Activated naive CD4-positive, alpha-beta T cell treated with anti-CD3 and anti-CD28 coated beads, Interleukin-2, amount 50 U/mL, for 16 hours (primary cell): ENCODE measurements at places on chromosomes 1 and 21.

- no peak for DNase-seq
Observed at GRCh38 chr1:194624833-194625232, 1438.4 kb upstream of the B3GALT2 start.

DNA sequence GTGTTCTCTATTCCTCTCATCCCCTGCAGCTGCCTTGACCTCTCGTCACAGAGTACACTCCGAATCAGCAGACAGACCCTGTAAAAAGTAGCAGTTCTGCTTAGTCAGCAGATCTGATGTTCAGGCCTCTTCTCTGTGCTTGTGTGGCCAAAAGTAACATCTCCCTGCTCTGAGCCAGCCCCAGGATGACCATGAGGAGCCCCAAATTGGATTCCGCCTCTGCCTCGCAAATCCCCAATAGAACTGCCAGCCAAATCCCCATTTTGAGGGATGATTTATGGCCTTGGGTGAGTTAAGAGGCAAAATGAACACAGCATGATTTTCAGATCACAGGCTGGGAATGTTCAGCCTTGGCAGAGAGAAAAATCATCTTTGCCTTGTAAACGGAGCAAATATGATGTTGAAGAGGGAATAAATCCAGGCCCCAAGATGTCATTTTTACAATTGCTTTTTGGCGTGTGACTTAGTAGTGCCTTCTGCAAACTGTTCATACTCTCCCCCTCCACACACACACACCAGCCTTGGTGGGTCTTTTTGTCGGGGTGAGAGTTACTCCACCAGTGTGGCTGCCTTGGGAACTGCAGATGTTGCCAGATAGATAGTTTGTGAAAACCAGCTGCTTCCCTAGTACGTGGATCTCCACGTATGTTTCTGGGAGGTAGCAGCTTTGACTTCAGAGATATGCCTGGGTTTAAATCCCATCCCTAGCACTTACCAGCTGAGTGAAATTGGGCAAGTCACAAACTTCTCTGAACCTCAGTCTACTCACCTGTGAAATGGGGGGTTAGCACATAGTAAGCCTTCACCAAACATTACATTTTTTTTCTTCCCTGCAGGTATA is 77.8 kb downstream of the MAN1C1 start:
- no peak for DNase-seq

DNA sequence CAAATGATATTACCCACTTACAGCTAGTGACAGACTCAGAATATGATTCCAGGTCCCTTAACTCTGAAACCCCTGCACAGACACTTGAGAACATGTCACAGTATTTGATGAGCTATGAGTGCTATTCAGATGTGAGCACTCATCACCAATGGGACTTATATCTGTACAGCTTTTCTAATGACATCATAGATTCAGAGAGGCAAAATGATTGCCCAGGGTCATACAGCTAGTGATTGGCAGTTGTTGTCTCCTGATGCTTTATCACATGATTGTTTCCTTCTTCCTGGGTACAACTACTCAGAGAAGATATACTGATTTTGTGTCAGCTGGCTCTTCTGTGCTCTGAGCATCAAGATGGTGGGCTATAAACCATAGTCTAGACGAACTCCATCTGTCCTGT is 428.0 kb upstream of the BEND5 start:
- no peak for DNase-seq

DNA sequence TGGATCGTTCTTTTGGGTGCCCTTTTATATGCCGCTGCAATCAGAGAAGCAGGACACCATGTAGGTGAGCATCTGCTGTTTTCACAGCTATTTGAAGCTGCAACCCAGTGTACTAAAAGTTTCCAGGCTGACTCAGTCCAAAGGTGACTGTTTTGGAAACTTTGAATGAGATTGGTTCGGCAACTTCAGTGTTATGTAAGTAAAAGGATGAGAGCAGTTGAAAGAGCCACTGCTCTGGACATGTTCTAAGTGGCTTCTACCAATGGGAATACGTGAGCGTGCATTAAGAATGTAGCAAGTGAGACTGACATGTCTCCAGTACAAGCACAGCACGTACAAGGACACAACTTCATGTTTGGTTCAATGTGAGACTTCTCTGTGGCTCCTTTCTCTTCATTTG is 55.6 kb downstream of the DDR2 start:
- DNase-seq: no peak

DNA sequence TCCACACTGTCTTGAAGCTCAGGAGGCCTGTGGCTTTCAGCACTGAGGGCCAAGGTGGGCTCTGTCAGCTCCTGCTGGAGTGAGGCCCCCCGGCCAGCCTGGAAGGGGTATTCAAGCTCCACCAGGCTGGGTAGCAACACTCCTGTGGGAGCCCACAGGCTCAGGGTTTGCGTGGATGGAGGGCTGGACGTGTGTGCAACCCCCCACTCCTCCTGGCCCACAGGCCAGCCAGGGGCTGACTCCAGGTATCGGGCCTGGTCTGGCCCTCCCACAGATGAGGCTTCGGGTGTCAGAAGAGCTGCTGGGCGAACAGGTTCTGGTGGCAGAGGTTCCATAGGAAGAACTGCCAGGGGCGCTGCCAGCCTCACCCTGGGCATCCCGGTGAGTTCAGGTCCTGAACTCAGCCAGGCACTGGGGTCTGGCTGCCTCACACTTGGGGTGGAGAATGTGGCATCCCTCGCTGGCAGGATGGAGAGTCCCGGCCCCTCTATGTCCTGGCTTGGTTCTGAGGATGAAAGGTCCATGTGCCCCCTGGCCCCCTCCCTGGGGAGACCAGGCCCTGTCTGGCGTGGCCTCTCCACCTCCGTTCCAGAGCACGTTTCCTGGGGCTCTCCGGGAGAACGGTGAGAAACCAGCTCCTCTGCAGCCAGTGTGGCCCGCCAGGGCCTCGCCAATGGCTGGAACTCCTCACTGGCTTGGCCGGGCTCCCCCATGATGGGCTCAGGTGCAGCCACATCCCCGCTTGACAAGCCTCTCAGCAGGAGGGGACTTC is 64.6 kb upstream of the TARDBP start:
- DNase-seq: no peak

- no peak for DNase-seq
Observed at GRCh38 chr1:24591781-24592180, 35.9 kb downstream of the NCMAP start.

GRCh38 chr1:200776949-200777348 is 38.3 kb downstream of the CAMSAP2 start:
- DNase-seq: no peak

- DNase-seq: no peak
Observed at GRCh38 chr1:11340233-11340632, 67.2 kb downstream of the UBIAD1 start.

DNA sequence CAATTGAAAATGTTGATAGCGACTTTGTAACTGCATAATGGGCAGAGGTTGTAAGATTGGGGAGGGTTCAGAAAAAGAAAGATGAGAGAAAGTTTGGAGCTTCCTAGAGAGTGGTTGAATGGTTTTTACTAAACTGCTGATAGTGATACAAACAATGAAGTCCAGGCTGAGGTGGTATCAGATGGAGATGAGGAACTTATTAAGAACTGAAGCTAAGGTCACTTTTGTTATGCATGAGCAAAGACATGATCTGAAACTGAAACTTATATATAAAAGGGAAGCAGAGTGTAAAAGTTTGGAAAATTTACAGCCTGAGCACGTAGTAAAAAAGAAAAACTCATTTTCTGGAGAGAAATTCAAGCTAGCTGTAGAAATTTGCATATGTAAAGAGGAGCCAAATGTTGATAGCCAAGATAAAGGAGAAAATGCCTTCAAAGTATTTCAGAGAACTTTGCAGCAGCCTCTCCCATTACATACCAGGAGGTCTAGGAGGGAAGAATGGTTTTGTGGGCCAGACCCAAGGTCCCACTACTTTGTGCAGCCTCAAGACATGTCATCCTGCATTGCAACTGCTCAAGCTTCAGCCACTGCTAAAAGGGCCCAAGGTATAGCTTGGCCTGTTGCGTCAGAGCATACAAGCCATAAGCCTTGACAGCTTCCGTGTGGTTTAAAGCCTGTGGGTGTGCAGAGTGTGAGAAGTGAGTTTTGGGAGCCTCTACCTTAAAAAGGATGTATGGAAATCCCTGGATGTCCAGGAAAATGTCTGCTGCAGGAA is 843.9 kb downstream of the AMY1C start:
- DNase-seq: no peak

DNA sequence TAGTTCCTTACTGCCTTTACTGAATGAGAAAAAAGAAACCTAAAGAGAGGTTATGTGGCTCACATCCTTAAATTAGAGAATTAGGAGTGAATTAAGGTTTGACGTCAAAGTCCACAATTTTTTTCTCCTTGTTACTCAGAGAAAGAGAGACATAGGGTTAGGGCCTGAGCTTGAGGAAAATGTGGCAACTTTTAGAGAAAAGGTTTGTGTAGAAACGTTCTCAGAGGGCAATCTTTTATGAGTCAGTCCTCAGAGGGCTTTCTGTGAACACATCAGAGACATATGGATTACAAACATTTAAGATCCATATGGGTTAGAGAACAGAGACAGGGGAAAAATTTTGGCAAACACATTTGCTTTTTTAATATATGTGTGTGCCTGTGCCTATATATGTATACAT is 242.8 kb downstream of the TGFB2 start:
- DNase-seq: no peak

- no peak for DNase-seq
Observed at GRCh38 chr1:20685099-20685662, 24.0 kb upstream of the DDOST start.

- no peak for DNase-seq
Observed at GRCh38 chr1:93679546-93679945, 2.1 kb downstream of the BCAR3 start.

- no peak for DNase-seq
Observed at GRCh38 chr21:35925497-35925896, 134.8 kb downstream of the SETD4 start.

- DNase-seq: no peak
Observed at GRCh38 chr21:45158491-45159423, 84.4 kb downstream of the ADARB1 start.

- no peak for DNase-seq
Observed at GRCh38 chr1:31216016-31216415, 23.7 kb downstream of the NKAIN1 start.

GRCh38 chr1:229342656-229343569 is at the start of gene CCSAP:
Gene CCSAP, minus strand, starts transcription at chr1:229343047. Its CDS starts 582 bp downstream, at chr1:229342465.
- peak; percentile 58 for DNase-seq

GRCh38 chr1:171219346-171220080 is 28.8 kb upstream of the FMO1 start:
- DNase-seq: no peak

DNA sequence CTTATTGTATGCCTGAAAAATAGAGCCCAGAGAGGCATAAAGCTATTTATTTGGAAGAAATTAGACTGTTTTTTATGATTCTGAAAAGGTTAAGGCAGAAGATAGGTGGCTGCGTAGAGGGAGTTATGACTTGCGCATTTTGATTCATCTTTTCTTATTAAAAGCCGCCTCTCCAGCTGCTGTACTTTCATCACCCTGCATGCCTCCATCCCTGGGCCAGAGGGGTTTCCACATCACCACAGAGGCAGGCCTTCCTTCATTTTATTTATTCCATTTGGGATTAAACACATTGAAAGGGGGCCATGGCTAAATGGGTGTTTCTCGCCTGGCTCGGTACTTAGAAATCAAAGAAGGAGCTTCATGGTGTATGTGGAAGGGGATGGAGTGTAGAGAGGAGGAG is 14.6 kb upstream of the RGS8 start:
- DNase-seq: no peak

DNA sequence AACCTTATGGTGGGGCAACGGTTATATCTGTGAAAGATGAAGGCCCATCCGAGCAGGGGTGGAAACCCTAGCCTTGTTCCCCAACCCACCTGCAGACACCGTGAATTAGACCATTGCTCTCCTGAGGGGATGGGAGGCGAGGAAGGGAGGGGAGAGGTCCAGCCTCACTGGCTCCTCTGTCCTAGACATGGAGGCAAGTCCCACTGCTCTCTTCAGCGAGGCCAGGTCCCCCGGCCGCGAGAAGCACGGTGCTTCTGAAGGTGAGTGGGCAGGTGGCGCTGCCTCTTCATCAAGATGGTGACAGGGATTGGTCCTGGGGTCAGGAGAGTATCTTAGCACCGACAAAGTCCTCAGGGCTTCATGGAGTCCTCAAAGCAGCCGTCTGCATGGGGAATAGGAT is 59.3 kb downstream of the VWA5B1 start:
- DNase-seq: no peak

DNA sequence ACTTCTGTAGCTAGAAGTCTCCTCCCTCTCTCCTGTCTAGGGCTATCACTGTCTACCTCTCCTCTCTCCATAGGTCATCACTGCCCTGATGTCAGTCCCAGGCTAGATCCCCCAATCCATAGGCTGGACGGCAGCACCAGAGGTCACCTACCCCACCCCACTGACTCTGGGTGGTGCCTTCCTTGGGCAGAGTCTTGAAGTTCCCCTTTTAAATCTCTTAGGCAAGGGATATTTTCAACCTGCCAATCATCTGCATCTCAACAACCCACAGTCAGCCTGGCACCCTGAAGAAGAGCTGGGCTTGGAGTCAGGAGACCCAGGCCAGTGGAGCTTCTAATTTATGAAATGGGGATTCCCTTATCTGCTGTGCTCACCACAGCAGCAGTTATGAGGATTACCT is 13.2 kb downstream of the MYBPH start:
- DNase-seq: no peak

DNA sequence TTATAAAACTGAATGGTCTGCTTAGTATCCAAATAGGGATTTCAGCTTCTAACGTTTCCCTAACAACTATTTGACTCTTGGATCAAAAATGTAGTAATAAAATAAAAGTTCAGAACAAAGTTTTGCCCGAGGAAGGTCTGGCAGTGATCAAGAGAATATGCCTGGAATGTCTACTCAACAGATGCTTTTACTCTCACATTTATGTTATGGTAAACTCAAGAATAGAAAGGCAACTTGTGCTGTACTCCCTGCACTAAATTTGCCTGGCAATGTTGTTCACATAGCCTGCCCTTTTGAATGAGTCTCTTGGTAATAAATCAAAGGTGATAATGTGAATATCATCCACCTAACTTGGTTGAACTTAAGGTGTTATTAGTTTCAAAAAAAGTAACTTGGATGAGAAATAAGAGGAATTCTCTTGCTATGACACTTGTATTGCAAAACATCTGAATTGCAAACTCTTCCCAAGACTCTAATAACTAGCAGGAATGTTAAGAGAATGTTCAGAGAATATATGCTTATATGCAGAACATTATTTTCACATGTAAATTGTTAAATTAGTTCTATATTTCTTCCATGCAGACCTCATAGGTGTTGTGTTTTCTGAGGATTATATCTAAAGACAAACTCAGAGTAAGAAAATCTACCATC is 215.8 kb downstream of the COL24A1 start:
- DNase-seq: no peak

GRCh38 chr1:201964261-201964660 is 9.0 kb downstream of the TIMM17A start:
- DNase-seq: no peak
